ENCODE measurements at places on chromosomes 5 and 9.
A peak's percentile ranks its signal among the peaks of the same experiment; 100 is the strongest.

DNA sequence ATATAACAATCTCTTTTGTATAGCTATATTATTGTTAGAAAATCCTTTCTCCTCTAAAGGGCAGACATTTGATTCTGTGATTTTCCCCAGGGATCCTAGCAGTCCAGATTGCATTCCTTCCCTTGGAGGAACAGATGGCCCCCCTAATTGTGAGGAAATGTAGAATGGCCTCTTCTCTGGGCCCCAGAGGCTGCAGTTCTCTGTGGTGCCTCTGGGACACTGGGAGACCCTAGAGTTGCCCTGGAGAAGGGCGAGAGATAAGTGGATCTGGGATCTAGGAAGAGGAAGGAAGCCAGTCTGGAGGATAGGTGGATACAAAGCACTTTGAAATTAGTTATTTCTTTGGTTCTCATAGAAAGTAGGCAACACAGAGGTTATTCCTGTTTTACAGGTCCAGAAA, 1.9 kb upstream of the HINT2 start:
- DNase-seq = no peak

GRCh38 chr5:158351485-158352125, 492.7 kb upstream of the CLINT1 start:
- DNase-seq = no peak

DNA sequence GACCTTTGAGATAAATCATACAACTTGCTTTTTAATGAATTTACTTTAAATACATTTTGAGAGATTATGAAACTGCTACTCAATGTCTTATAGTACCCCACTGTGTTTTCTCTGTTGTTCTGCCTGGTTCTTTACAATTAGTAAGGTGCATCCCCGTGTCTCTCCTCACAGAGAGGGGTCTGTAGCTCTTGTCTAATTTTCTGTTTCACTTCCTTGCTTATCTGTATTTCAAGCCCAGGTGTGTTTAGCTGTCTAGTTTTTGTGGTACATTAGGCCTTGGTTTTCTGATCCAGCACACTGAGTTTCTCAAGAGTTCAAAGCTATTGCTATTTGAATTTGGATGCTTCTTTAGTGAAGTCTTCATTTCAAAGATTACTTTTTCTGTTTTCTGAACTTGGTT, 105.1 kb downstream of the MAST4 start:
- no peak for DNase-seq

DNA sequence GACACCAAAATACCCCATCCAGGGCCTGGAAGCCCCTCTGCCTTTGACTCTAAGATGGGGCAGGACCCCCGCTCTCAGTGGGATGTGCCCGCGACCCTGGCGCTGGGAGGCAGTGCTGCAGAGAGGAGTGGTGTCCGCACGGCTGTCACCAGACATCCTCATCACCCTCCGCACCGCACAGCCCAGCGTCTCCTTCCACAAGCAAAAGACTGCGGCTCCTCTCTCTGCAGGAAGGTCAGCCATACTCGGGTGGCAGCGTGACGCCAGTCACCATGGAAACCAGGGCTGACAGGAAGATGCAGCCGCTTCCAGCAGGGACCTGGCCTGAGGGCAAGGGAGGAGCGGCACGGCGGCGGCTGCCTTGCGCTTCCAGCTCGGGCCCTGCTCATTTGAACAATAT, 17.1 kb upstream of the SLC6A3 start:
- no peak for DNase-seq

GRCh38 chr5:2660315-2660714, 91.2 kb downstream of the IRX2 start:
- no peak for DNase-seq

DNA sequence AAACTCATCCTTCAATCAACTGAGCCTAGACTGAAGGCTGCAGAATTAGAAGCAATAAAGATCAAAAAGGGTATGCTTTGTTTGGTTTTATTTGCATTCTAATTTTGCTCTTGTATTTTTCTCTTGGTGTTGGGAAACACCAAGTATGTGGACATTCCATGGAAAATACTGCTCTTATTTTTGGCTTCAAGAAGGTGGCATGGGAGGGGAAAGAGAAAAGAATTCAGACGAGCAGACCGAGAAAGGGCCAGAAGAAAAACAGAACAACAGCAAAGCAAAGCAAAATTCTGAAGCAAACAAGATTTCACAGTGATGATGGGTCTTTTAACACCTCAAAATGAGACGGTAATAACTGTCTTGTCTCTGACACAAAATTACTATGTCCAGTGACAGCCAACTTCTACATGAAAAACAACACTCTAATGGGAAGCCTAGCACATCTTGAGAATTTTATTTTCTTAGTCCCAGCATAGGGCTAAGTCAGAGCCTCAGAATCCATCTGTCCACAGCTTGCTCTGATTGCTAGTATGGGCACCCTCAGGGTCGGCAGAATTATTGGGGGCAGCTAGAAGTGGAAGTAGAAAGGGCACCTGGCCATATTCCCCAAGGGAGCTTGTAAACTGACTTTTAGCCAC, 26.8 kb downstream of the FREM1 start:
- no peak for DNase-seq

GRCh38 chr9:24436761-24437160, 108.9 kb downstream of the IZUMO3 start:
- no peak for DNase-seq

GRCh38 chr9:136545965-136546696, at the start of gene NOTCH1:
NOTCH1 (minus strand) TSS chr9:136546048; CDS start chr9:136545786, 262 bp downstream.
- DNase-seq = peak; percentile 86

All from HCEC 1CT (cell line).